ENCODE measurements at places on chromosomes 12 and 14.

DNA sequence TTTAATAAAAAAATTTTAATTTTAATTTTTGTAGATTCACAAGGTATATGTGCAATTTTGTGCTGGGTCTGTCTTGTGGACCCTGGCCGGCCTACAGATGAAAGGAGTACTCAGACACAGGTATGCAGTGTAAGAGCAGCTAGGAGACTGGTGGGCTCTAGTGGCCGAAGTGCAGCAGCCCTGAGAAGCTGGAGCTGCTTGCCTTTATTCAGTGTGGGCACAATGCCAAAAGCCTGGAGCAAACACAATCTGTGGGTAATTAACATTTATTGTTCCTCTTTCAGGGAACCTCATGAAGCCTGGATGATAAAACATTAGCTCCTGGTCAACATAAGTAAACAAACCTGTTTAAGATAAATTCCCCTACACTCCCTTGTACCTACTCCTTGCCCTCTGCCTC lies 135.7 kb upstream of the SEL1L start:
- no peak overlapping the region for H3K27ac ChIP-seq
- no peaks in the 10 kb centered on the region for H3K4me1 ChIP-seq
- H3K4me3 ChIP-seq = no peak overlapping the region
- peaks cover 2% of the 10 kb centered on the region for H3K27me3 ChIP-seq

DNA sequence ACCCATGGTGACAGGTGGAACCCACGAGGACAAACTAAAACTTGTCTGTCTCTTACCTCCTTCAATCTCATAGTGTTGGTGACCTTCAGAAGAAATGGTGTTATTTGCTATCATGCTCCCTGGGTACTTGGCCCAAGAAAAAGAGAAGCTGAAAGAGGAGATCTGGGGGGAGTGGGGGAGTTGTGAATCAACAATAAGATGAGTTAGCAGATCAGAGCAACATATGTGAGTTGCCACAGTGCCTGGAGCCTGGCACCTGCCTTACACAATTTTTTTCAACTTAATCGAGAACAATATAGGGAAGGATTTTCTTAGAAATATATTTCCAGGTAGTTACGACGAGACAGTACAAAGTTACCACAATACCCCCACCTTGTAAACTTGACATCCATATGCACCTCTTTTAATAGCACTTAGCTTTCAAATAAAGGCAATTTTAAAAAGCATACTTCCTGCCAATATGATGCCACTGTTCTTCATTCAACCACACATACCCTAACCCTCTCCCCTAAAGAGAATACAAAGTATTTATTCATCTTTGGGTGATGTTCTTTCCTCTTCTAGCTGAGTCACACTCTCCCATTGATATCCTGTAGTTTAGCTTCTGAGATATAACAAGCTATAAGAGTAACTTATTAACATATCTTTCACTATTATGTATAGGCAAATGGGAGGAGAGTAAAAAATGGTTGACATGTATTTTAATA lies 424.1 kb upstream of the OR4E1 start:
- peak overlapping the region; percentile 69 for H3K27ac ChIP-seq
- peaks cover 45% of the 10 kb centered on the region for H3K4me1 ChIP-seq
- H3K36me3 ChIP-seq = no peaks in the 10 kb centered on the region
- DNase-seq = no peak
- peak overlapping the region; percentile 49 for H3K4me3 ChIP-seq

DNA sequence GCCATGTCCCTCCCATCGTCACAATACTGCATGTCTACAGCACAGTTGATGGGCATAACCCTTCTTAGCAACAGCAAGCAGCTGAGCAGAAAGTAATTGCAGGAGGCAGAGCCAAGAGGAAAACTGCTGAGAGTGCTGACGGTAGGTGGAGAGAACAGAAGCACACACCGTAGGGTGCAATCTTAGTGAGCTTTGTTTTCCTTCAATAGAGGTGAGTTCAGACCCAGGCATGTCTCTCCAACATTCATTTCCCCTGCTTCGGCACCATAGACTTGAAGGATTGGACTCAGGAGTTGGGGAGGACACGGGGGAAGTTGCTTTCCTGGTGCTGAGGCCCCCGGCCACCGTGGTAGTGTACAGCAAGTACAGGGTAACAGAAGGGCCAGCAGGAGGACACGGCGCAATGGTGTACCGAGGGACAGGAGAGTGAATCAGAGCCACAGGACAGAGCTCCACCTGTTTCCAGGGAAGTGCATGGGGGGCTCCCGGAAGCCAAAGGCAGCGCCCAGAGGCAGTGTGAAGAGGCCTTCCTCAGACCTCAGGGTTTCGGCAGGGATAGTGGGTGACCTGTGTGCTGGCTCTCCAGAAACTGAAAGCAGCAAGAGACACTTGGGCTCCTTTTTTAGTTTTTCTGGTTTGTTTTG lies 36.3 kb upstream of the SINHCAF start:
- peaks cover 2% of the 10 kb centered on the region for H3K27me3 ChIP-seq
- peak overlapping the region; percentile 39 for H3K27ac ChIP-seq
- peak overlapping the region; percentile 17 for H3K4me3 ChIP-seq
- peak; percentile 9 for DNase-seq
- peaks cover 18% of the 10 kb centered on the region for H3K4me1 ChIP-seq
- H3K36me3 ChIP-seq = no peaks in the 10 kb centered on the region

DNA sequence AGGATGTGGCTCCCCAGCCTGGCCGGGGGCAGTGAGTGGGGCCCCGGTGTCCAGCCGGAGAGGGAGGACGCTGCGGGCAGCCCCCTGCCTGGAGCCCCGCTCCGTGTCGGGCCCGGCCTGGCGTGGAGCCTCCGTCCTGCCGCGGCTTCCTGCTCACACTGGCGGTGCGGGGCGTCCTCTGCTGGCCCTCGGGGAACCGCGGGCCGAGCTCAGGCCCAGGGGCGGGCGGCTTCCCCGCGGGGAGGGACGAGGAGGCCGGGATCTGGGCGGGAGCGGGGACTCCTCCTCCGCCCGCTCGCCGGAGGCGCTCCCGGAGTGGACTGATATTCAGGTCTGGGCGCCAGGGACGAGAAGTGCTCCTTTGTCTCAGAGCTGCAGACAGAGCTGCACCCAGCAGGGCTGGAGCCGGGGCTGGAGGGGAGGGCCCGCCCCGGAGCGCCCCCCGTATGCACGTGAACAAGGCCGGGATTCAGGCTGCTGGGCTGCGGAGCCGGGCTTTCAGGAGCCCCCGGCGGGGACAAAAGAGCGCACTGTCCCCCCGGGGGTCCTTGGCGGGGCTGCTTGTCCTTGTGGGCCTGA lies 2.2 kb downstream of the MMP17 start:
- no peak overlapping the region for H3K27ac ChIP-seq
- H3K4me3 ChIP-seq = no peak overlapping the region
- peaks cover 52% of the 10 kb centered on the region for H3K27me3 ChIP-seq
- no peaks in the 10 kb centered on the region for H3K36me3 ChIP-seq
- DNase-seq = peak; percentile 68

DNA sequence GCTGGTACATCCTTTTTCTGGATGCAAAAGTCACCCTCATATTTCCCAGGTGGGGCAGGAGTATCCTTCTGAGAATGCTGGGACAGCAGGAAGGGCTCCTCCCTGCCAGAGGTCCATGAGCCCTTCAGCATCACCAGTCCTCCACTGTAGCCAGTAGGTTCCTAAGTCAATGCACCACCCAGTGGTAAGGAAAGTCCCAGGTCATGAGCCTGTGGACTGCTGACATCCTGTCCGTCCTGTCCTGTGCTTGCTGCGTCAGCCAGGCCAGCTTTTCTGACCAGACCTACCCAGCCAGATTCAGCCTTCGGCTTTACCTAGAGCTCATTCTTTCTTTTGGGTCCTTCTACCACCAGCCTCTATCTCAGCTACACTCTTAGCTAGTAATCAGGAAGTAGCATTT lies 23.0 kb upstream of the ACTN1 start:
- peaks cover 2% of the 10 kb centered on the region for H3K4me1 ChIP-seq
- no peak for DNase-seq
- no peak overlapping the region for H3K4me3 ChIP-seq

- H3K36me3 ChIP-seq = no peaks in the 10 kb centered on the region
- DNase-seq = no peak
- H3K4me1 ChIP-seq = no peaks in the 10 kb centered on the region
- no peak overlapping the region for H3K4me3 ChIP-seq
- H3K27ac ChIP-seq = no peak overlapping the region
These were observed 28.8 kb upstream of the C2CD5 start for GRCh38 chr12:22573181-22573580.

- H3K4me1 ChIP-seq = peaks cover 44% of the 10 kb centered on the region
- no peaks in the 10 kb centered on the region for H3K36me3 ChIP-seq
- H3K27me3 ChIP-seq = peaks cover 9% of the 10 kb centered on the region
- H3K27ac ChIP-seq = no peak overlapping the region
These were observed 534.0 kb downstream of the FUT8 start for GRCh38 chr14:65946494-65946893.

- H3K4me1 ChIP-seq = no peaks in the 10 kb centered on the region
- no peak overlapping the region for H3K4me3 ChIP-seq
- H3K27ac ChIP-seq = no peak overlapping the region
- no peaks in the 10 kb centered on the region for H3K27me3 ChIP-seq
- DNase-seq = no peak
These were observed 85.3 kb upstream of the FLRT2 start for GRCh38 chr14:85444635-85445034.

DNA sequence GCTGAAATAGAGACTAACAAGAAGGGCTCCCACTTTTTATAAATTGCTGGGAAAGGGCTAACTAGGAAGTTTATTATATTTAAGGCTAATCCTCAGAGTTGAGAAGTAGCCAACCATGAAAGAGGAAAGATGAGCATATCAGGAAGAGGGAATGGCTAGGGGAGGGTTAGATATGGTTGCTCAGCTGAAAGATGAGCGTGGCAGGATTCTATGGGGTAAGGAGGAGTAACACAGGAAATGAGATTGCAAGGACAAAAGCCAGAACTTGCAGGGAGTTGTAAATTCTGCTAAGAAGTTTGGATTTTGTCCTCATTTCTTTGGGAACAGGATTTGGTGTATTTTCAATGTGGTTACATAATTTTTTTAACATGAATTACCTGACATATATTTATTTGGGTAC lies 127.4 kb upstream of the ATP2B1 start:
- H3K27ac ChIP-seq = no peak overlapping the region
- no peaks in the 10 kb centered on the region for H3K4me1 ChIP-seq
- no peaks in the 10 kb centered on the region for H3K36me3 ChIP-seq
- DNase-seq = no peak
- no peak overlapping the region for H3K4me3 ChIP-seq
- no peaks in the 10 kb centered on the region for H3K27me3 ChIP-seq
